Activated B cell treated with CpG ODN at 0.5 μM for 24 hours (primary cell): ENCODE measurements at places on chromosomes 7 and 10.

- DNase-seq = no peak
- peak overlapping the region; percentile 71 for H3K4me3 ChIP-seq
- H3K27me3 ChIP-seq = no peaks in the 10 kb centered on the region
- H3K4me1 ChIP-seq = peaks cover 94% of the 10 kb centered on the region
- H3K36me3 ChIP-seq = peaks cover 27% of the 10 kb centered on the region
Measured at GRCh38 chr10:95793401-95794045, 37.6 kb downstream of the ENTPD1 start.

- no peaks in the 10 kb centered on the region for H3K27me3 ChIP-seq
- no peak for DNase-seq
- H3K27ac ChIP-seq = no peak overlapping the region
- H3K4me3 ChIP-seq = no peak overlapping the region
- H3K36me3 ChIP-seq = peaks cover 8% of the 10 kb centered on the region
Measured at GRCh38 chr7:148991536-148991935, 36.8 kb downstream of the PDIA4 start.

- H3K36me3 ChIP-seq = no peaks in the 10 kb centered on the region
- H3K27me3 ChIP-seq = peaks cover 37% of the 10 kb centered on the region
- H3K4me1 ChIP-seq = no peaks in the 10 kb centered on the region
- no peak overlapping the region for H3K27ac ChIP-seq
- H3K4me3 ChIP-seq = no peak overlapping the region
Measured at GRCh38 chr10:123890756-123891143, 857 bp downstream of the CPXM2 start.

DNA sequence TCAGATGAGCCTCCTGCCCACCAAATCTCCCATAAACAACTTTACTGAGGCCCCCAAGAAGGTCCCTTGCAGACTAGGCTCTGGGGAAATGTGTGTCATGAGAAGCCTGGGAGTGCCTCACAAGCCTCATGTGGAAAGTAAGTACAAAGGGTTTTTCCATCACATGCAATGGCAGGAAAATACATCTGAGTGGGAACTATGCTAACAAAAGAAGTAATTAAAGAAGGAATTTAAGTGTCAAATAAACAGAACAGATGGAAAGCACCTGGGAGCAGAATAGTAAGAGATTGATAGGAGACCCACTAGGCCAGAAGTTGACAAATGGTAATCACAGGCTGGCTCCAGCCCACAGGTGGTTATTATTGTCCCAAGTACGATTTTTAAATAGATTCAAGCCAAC lies 20.5 kb downstream of the GSAP start:
- no peak overlapping the region for H3K4me3 ChIP-seq
- no peaks in the 10 kb centered on the region for H3K27me3 ChIP-seq
- H3K27ac ChIP-seq = peak overlapping the region; percentile 38
- peaks cover 63% of the 10 kb centered on the region for H3K36me3 ChIP-seq

DNA sequence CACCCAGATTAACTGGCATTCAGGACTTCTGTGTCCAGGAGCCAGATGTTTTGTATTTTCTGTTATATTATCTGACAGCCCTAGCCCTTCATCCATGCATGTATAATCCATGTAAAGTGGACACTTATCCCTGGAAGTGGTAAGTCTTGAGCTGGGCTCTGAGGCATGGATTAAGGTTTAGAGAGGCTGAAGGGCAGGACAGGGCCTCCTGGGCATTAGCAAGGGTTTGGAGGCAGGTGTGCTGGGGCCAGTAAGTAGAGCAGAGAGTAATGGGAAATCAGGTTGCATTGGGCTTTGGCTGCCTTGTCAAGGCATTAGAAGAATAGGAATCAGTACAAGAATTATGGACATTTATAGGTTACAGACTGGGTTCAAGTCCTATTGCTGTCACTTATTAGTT lies 138.0 kb downstream of the DYNC1I1 start:
- H3K4me3 ChIP-seq = no peak overlapping the region
- DNase-seq = no peak
- no peaks in the 10 kb centered on the region for H3K36me3 ChIP-seq
- H3K27me3 ChIP-seq = peaks cover 18% of the 10 kb centered on the region

GRCh38 chr10:29239569-29240472 lies 49.0 kb upstream of the LYZL1 start:
- H3K4me3 ChIP-seq = no peak overlapping the region
- no peak overlapping the region for H3K27ac ChIP-seq
- no peak for DNase-seq
